NCI-H187 (cell line): ENCODE measurements at places on chromosomes 6 and 20.

DNA sequence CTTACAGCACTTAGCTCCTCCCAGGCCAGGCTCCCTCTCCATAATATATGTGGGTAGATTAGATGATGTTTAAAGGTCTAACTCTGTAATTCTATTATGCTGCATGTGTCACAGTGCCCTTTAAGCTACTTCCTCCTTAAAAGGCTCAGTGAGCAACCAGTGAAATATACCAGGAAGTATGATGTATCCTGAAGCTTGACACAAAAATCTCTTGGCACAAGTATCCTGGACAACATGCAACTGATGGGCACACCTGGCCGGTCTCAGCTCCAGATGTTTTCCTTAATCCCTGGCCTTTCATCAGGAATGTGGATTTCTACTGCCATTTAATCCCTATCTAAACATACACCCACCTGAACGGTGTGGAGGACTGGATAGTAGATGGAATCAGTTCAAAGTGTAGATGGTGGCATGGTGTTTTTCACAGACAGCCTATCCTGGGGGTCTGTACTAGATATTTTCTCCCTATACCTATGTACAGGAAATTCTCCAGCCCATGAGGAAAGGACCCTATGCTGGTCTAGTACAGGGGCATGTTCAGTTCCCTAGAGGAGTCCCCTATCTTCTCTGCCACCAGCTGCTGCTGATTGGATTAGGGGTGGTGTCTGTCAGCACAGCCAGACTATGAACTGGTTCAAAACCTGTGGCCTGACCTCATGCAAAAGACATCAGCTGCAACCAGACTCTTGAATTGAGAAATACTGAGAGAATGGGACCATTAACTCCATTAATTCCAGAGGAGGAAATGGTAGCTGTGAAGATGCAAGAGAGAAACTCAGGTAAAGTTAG, 59.4 kb upstream of the CITED2 start:
- no peak for DNase-seq

- no peak for DNase-seq
These were observed 7.9 kb upstream of the ABRACL start for GRCh38 chr6:139020689-139021088.

DNA sequence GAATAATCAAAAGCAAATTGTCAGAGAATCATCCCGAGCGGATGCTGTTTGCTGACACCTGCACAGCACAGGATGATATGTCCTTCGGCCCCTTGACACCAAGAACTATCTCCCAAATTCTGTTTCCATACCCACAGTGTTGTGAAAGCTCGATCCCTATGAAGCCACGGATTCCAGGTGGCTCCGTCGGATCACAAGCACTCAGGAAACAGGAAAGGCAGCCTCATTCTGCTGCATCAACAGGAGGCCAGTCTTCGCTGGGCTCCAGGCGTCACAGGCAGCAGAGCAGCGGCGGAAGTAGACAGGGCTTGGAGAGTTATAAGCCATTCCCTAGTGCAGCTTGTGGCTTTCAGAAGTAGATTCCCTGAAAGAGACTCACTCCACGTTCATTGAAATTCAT, 342.3 kb downstream of the C6orf118 start:
- DNase-seq: no peak

DNA sequence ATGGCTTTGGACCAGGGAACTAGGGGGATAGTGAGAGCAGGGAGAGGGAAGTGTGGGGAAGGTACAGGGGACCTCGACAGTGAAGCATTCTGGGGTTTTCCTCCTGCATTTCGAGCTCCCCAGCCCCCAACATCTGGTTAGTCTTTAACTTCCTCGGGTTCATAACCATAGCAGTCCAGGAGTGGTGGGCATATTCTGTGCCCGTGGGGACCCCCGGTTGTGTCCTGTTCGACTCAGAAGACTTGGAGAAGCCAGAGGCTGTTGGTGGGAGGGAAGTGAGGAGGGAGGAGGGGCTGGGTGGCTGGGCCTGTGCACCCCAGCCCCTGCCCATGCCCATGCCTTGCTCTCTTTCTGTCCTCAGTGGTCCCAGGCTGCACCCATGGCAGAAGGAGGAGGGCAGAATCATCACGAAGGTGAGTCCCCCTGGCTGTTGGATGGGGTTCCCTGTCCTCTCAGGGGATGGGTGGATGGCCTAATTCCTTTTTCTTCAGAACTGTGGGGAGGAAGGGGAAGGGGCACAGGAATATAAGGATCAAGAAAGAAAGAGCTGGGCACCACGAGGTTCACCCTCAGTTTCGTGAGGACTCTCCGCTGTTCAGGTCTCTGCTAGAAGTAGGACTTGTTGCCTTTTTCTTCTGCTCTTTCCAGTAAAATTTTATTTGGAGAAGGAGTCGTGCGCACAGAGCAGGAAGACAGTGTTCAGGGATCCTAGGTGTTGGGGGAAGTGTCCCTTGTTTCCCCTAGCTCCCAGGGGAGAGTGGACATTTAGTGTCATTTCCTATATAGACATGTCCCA, 4.2 kb downstream of the VEGFA start:
- DNase-seq: no peak
